ENCODE measurements at places on chromosomes 5 and 9.

- DNase-seq, result no peak
Observed at GRCh38 chr9:104903609-104904008, 24.3 kb downstream of the ABCA1 start.

DNA sequence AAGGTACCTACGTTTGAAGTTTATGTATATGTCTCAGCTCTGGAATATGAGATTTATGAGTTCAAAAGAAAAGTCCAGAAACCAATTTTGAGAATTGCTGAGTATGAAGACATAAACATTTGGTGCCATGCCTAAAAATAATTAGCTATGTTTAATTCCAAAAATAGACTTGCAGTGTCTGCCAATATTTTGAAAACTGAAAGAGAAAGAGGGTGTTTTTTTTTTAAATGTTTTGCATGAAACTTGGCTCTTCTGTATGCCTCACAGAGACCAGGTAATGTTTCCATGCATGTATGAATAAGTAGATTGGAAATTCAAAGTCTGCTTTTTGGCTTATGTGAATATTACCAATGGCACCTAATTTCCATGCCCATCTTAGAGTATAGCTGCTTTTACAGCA is 634.4 kb upstream of the C9orf72 start:
- no peak for DNase-seq

DNA sequence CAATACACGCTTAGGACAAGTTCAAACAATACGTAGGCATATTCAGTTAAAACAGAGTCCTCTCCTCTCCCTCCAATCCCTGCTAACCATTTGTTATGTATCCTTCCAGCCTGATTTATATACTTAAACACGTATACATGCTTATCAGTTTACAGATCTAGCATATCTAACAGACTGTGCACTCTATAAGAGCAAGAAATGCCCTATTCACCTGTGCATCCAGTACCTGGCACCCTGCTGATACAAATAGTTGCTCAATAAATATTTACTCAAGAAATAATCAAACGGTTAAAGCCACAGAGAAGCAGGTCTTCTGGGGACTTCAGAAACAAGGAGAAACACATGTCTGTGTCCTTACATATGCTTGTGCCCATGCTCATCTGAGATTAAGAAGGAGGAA is 55.9 kb downstream of the MLLT3 start:
- no peak for DNase-seq

DNA sequence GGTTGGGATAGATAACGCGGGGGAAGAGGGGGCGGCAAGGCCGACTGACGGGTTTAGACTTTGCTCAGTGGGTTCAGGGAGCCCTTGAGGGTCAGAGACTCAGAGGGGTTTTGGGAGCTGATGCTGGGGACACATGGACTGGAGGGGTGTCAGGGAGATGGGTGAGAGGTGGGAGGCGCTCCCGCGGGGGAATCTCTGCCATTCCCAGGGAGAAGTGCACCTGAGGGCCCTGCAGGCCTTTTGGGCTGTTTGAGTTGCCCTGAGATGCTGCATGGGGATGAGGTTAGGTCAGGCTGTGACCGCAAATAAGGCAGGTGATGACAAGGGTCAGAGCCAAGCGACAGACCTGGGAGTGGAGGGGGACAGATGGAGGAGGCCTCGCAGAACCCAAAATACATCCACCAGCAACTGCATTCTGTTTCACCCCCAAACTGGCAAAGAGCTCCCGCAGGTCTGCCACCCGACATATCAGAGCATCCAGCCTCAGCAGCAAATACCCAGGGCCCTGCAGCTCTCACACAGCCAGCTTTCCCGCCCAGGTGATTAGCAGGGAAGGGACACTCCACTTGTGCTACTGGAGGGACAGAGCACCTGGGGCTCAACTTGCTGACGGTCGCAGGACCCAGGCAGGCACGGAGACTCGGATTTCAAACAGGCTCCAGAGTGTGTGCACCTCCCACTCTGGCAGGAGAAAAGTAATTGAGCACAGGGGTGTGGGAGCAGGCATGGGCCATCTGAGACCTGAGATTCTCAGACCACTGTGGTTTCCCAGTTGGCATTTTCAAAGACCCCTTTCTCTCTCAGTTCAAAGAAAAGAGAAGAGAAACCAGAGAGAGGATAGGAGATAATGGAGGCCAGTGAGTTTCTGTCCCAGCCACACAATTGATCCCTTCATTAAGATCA is 26.4 kb downstream of the TMOD1 start:
- no peak for DNase-seq

DNA sequence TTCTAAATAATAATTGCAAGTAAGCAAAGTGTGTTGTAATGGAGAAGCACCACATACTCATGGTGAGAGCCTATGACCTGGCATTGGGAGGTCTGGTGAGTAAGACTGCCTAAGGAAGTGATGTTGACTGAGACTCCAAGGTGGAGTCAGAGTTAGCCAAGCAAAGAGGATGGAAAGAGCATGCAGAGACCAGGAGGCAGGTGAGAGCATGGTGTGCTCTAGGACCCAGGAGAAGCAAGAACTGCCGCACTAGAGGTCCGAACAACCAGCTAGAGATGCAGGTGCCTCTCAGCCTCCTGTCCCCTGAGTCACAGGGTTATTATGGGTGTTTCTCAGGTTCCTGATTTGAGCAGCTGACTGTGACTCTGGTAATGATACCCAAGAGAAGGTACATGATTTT is 27.3 kb downstream of the ANP32B start:
- DNase-seq, result no peak

DNA sequence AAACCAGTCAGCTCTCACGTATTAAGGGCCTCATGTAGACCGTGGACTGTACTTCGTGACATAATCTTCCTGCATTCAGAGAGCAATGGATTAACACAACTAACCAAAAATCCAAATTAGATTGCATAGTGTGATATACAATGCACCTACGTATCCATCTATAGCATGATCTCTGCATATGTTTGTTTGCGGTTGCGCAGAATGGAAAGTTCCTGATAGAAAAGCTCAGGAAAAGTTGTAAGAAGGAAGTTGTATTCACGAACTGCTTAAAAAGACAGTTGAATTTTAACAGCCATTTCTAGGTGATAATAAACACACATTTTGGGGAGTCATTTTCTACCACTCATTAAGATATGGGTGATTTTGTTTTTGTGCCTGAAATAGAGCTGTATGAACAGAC is 869.0 kb downstream of the TLE4 start:
- DNase-seq, result peak; percentile 2

DNA sequence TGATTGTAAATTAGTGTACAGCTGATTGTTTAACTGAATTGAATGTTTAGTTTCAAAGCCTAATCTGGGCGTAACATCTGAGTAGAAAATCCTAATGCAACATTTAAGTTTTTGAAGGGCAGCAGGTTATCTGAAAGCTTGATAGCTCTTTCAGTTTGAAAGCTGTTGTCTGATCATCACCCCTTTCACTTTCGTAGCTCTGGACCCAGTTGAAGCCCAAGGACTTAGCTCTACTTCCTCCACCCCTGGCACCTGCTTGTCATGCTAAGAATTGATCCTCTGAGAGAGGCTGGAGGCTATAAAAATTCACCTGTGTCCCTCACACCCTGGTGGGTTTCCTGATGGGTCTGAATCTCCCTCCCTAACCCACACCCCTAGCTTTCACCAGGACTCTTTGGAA is 86.0 kb downstream of the ZFAND5 start:
- DNase-seq, result no peak

DNA sequence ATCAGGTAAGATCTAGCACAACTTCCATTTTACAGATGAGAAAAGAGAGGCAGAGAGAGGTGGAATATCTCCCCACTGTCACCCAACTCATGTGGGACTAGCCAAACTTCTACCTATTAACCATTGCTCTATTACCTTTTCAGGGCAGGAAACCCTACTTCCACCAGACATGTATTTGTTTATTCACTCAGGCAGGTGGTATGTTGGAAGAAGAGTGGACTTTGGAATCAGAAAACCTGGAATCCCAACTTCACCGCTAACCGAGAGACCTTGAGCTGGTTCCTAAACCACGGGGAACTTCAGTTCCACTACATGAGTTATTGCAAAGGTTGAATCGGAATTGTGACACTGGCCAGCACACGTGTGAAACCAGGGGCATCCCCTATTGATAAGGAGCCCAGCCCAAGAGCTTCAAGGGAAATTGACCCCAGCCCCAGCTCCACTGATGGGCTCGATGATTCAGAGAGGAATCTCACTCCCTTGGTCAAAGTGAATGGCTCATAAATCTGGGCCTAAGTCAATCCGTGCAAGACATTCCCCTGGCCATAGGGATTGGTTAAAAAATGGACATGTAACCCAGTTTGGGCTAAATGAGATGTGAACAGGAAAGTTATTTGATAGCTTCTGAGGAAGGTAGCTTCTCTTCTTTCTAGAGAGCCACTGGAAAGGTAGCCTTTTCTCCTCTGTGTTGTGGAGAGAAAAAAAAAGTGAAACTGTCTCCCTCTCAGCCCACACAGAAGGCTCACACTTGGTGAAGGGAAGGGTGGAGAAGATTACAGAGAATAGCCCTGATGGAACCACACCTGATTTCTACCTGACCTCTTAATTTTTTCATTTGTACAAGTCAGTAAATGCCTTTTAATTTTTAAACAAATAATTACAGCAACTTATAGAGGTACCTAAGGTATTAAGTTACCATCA is 5.5 kb upstream of the GLIS3 start:
- DNase-seq, result no peak

GRCh38 chr5:154168395-154168794 is 22.1 kb upstream of the GALNT10 start:
- no peak for DNase-seq

DNA sequence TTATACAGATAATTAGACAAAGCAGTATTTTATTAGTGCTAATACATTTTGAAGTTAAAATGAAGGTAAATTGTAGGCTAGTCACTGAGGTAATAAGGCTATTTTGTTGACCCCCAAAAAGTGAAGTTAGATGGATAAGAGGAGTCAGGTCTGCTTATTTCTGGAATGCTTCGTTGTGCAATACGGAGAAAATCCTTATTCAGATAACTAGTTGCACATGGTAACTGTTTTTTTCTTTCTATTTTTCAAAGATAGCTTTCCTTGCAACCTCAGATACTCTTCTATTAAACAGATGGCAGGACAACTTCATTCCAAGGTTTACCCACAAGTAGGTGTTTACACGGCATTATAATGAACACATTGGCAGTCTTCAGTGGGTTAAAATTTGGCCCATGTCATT is 101.1 kb downstream of the TMEM174 start:
- DNase-seq, result no peak

DNA sequence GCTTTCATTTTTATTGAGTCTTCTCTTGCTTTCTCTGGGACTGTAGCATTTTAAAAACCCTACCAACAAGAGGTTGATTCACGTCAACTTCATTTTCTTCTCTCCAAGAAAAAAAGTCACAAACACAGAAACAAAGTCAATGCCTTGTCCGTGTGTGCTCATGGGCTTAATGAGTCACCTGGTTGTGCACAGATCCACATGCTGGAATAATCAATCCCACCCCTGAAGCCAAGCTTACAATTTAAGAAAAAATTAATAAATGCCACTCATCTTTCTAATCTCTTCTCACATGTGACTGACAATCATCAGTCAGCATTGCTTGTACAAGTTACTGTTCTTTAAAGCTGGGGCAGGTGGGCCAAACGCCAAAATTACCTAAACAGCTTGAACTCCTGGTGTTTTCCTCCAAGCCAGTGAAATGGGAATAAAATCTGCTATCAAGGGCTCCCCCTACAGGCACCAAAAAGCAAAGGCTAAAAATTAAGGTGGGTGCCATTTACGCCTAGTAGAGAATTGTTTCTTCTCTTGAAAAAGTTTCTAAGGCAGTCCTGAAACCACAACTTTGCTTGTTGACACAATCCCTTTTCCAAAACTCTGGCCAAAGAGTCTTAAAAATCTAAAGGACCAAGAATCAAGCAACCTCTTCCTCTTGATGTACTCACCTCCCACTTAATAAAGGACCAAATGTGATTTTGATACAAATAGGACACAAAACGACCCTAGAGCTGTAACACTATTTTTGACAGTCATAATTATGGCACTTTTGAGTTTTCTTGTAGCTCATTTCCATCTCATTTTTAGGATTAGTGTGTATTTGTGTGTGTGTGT is 21.3 kb downstream of the TRMO start:
- peak; percentile 57 for DNase-seq

DNA sequence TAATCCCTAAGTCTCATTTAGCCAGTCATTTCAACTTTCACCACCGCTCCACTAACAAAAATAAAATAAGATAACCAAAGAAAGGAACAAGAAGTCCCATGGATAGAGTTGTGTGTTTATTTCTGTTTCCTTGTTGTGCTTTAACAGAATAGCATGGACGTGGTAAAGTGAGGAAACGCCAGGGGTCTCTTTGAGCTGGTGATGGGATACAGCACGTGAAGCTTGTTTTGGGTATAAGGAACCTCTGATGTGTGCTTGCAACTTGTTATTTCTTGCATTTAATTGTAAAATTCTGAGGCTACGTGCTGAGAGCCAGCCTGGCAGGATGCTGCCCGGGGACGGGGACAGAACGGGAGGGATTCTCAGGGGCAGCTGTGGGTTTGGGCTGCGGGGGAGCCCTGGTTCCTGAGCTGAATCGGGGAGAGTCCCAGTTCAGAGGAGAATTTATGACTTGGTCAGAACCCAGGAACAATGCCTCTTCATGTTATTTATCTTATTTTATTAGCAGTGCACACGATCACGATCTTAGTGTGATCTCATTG is 63.4 kb downstream of the ANKRD33B start:
- peak; percentile 49 for DNase-seq

GRCh38 chr5:147927901-147928300 is 21.6 kb upstream of the C5orf46 start:
- no peak for DNase-seq

DNA sequence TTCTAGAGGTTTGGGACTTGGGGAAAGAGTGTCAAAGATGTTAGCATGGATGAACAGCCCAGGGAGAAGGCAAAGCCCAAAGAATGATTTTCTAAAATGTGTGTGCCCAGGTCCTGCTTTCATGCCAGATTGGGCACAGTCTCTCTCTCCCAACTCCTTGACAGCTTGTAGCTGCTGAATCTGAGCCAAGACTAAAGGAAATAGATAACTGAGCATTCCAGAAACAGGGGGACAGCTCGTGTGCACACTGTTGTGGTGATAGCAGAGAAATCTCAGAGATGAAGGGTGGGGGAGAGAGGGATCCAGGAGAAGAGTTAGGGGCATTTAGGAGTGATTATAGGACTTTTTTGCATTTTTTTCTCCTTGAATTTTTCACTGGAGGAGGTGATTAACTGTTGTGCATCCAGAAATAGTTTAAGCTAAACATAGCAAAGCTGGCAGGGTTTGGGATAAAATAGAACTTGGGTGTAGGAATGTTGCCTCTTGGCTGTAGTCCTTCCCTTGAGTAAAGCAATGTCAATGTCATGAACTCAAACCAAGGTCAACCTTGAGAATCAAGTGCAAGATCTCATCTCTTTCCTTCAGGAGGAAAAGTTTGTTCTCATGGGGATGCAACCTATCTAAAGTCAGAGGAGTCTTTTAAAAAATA is 245.9 kb downstream of the SH3GL2 start:
- DNase-seq, result no peak

GRCh38 chr5:10825897-10826644 is 65.0 kb upstream of the DAP start:
- DNase-seq, result no peak

Measured in NCI-H82 (cell line).